Activated naive CD4-positive, alpha-beta T cell treated with anti-CD3 and anti-CD28 coated beads, Interleukin-2, amount 50 U/mL, for 16 hours (primary cell): ENCODE measurements at places on chromosomes 5 and 9.

- DNase-seq = no peak
These were observed 120.2 kb downstream of the SEMA6A start for GRCh38 chr5:116454417-116454927.

DNA sequence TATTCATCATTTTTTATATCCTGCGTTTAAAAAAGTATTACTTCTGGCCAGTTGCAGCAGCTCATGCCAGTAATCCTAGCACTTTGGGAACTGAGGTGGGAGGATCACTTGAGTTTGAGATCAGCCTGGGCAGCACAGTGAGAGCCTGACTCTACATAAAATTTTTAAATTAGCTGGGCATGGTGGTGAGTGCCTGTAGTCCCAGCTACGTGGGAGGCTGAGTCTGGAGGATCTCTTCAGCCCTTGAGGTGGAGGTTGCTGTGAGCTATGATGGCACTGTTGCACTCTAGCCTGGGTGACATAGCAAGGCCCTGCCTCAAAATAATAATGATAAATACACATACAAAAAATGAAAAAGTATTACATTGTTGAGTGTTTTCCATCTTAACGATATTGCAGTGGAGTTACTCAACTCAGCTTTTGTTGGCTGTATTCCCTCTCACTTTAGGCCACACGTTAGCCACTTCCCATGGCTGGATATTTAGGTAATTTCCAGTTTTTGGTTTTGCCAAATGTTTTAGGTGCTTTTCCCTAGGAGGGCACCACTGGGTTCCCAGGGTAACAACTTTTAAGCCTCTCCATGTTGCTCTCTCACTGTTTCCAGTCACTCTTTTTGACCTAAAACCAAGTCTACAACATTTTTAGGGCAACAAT is 20.6 kb downstream of the SHB start:
- no peak for DNase-seq

- DNase-seq = no peak
These were observed 56.6 kb upstream of the IFNK start for GRCh38 chr9:27467486-27467885.

- peak; percentile 20 for DNase-seq
These were observed 539 bp downstream of the ARRDC3 start for GRCh38 chr5:91382530-91383026.

GRCh38 chr5:149053072-149053695 is 9.7 kb downstream of the SH3TC2 start:
- DNase-seq = no peak

DNA sequence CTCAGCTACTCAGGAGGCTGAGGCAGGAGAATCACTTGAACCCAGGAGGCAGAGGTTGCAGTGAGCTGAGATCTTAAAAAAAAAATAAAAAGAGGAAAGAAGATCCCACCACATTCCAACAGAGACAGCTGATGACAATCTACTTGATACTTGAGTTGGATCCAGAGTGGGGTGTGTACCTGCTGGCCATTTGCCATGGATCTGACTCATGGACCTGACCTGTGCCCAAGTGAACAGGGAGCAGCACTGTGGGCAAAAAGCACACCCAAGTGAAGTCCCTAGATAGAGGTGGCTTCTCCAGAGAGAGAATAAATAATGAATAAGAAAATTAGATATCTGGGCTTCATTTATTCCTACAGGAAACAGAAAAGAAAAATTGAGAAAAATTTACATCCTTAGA is 81.2 kb upstream of the MIER3 start:
- DNase-seq = no peak

- no peak for DNase-seq
These were observed 89.2 kb upstream of the IL33 start for GRCh38 chr9:6126377-6126776.

- no peak for DNase-seq
These were observed 76.2 kb upstream of the NTRK2 start for GRCh38 chr9:84593352-84593751.

DNA sequence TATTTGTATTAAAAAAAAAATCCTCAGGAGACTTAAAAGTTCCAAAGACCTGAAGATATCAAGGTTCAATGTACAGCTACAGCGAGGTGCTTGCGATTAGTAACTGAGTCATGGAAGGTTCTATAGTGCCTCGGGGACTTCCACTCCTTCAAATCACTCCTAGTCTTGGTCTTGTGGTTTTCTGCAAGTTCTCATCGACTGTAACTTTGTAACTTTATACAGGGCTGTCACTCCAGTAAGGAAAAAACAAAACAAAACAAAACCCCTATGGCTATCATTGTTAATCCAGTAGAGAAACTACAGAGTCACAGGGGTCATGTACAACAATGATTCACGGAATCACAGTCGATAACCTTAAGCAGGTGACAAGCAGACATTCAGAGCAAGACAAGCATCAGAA is 39.8 kb upstream of the SELENOP start:
- DNase-seq = no peak

GRCh38 chr5:37871023-37871815 is 31.4 kb upstream of the GDNF start:
- no peak for DNase-seq

DNA sequence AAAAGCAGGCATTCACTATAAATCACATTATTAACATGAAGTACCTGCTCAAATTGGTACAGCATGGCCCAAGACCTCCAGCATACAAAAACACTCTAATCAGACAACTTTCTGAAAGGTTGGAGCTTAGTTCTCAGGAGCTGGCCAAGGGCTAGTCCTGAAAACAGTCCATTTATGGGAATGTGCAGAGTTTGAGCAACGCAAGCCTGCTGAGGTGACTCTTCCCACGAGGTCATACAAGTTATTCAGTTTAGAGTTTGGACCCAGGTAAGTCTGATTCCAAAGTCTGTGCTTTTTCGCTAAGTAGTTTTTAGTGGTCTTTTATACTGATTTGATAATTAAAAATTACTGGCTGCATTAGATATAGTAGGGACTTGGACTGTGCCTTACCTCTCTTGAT is 52.6 kb downstream of the AP3S1 start:
- no peak for DNase-seq

GRCh38 chr5:60077292-60077691 is 183.8 kb upstream of the PDE4D start:
- no peak for DNase-seq

GRCh38 chr9:137412431-137412830 is 10.5 kb downstream of the EXD3 start:
- no peak for DNase-seq

DNA sequence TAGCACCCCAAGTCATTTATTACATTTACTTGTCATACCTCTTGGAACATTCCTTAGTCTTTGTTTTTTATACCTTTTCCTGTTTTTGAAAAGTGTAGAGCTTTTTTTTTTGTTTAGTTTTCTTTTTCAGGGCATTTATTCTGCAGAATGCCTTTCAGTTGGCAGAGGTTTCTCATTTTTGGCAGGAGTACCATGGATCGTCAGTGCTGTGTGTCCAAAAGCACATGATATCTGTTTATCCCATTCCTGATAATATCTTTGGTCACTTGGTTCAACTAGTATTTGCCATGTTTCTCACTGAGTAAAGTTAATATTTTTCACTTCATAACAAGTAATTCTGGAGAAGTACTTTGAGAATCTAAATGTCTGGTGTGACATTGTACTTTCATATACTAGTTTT is 10.7 kb downstream of the OGN start:
- no peak for DNase-seq

DNA sequence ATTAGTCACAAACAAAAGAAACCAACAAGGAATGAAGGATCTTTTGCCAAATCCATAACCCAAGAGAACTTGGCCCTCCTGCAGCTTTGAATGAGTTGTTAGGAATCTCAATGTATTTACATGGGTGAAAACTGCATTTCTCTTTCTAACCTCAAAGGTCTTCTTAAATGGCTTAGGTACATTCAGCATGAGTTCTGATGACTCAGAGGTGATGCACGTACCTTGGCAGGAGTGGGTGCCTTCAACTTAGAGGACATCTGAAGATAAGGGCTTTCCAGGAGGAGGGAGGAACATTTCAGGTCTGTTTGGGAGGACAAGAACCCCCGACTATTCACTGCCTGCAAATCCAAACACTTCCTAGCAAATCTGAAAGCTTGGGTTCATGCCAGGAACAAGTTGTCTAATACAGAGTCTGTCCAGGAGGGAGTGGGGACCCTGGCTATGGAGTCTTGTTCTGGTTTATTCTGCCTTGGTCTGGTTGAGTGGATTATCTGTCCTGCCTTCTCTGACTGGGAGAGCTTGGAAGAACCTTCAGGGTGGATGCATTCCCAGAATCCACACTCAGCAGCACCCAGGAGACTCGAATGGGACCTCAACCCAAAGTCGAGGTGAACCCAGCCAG is 65.7 kb downstream of the IRX2 start:
- DNase-seq = no peak

GRCh38 chr5:57776035-57776434 is 293.4 kb upstream of the ACTBL2 start:
- no peak for DNase-seq

- no peak for DNase-seq
These were observed 23.2 kb downstream of the SLC46A2 start for GRCh38 chr9:112867275-112867991.

DNA sequence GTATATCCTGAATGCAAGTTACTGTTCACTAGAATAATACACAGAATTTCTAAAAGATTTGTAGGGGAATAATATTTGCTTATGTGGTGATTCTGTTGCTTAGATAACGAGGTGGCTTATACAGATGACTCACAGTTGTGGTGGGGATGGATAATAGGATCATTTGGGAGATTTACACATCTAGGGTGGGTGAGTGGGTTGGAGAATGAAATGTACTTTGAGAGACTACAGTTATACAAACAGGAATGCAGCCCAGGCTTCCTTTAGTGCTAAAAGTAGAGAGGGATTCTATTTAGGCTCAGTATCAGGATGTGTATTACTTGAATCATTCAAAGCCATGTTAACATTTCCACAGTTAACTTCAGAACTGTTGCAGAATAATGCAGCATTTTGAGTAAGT is 1.8 kb downstream of the CTXN3 start:
- DNase-seq = no peak

DNA sequence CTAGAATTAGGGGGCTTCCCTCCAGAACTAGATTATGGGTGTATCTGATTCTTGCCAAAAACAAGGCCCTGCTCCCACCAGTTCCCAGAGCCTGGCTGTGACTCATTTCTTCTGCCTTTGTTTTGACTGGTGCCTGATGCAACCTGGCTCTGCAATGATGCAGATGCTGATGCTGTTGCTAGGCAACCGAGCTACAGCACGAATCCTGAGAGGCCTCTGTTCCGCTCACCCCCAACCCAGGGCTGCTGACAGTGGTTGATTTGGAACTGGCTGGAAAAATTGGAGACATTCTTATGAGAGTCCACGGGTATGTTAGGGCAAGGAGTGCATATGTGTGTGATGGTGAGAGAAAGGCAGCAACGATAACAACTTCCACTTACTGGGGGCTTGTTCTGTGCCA is 100.3 kb downstream of the NSG2 start:
- no peak for DNase-seq

GRCh38 chr9:89536145-89536574 is 38.2 kb upstream of the SEMA4D start:
- no peak for DNase-seq
